Iris pigment epithelial cell (primary cell): ENCODE measurements at places on chromosomes 6 and 20.
A peak's percentile ranks its signal among the peaks of the same experiment; 100 is the strongest.

GRCh38 chr6:6622501-6622900 is 34.0 kb downstream of the LY86 start:
- DNase-seq: no peak

DNA sequence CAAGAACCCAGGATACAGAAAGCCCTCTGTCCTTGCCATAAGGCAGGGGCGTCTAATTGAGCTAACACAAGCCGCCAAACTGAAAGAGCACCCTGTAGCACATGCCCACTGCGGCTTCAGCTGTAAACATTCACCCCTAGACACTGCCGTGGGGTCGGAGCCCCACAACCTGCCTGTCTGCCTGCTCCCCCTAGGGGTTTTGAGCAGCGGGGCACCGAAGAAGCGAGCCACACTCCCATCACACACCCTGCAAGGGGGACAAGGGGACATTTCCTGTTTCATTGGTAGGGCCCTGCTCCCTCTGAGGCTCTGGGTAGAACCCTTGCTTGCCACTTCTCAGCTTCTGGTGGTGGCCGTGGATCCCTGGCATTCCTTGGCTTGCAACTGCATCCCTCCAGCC is 45.2 kb upstream of the BCLAF1 start:
- DNase-seq: no peak

DNA sequence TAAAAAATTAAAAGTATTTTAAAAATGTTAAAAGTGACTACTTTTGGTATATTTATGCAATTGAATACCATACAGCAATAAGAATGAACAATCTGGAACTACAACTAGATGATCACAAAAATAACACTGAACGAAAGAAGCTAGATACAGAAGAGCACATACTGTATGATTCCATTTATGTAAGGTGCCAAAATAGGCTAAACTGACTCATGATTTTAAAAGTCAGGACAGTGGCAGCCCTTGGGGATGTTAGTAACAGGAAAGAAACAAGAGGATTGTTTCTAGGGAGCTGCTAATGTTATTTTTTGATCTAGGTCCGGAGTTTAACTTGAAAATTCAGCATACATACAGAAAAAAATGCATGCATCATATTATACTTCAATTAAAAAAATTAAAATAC is 42.3 kb downstream of the KIF13A start:
- peak; percentile 50 for DNase-seq

DNA sequence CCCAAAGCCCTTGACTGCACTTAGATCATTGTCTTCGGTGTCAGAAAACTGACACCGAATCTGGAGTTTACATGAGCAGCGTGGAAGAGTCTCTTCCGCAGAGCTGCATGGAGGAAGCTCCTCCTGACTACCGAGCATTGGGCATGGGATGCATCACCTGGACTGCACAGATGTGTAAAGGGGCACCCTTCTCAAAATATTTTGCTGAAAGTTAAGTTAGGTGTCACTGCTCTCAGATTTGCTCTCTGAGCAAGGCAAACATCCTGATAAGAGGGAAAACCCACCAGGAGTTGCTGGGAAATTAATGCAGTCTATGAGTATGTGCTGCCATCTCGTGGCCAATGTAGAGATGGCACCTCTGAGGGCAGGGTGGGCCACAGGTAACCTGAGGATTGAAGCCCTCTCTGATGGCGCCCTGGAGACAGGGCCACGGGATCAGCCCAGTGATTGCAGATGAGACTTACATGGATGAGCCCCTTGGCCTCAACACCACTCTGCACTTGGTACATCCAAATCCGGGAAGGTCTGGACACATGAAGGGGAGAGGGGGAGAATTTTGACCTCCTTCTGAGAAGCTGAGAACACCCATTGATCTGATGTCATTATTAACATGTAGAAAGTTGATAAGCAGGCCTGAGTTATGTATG is 129.9 kb downstream of the LPA start:
- peak; percentile 25 for DNase-seq

DNA sequence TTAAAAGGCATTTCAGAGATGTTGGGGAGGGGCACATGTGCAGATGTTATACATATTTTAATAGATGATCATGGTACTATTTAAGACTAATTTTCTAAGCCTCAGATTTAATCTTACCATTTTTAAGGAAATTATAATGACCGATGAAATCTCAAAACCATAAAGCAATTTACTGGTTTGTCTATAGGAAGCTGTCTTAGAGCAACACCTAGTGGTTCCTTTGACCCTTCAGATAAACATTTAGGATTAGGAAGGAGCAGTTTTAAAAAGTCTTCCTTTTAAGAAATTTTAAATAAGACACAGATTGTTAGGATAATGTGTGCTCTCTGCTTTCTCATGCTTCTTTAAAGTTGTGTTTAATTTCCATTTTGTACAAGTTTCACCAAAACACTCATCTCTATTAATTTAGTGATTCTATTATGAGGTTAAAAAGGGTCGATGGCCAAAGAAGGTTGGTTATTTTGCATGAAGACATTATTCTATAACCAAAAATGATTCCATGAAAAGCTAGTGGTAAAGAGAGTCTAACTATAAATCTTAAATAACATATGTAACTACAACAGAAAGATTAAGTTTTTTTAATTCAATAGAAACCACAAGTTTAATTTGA is 376.4 kb downstream of the HACE1 start:
- peak; percentile 34 for DNase-seq

DNA sequence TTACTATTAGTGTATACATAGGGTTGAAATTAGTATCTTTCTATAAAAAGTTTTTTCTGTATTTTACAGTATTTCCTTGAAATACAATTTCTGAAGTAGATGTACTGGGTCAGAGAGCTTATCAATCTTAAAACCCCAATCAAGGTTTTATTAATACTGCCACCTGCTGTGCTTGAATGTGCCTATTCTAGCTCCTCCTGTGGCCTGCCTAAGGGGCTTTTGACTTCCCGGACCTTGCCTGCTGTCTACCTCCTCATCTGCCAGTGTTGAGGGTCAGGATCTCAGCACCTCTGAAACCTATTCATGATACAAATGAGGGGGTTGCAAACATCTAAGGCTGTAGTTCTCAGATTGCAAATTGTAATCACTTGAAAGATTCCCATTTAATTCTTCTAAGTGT is 9.2 kb downstream of the PACRG start:
- no peak for DNase-seq

DNA sequence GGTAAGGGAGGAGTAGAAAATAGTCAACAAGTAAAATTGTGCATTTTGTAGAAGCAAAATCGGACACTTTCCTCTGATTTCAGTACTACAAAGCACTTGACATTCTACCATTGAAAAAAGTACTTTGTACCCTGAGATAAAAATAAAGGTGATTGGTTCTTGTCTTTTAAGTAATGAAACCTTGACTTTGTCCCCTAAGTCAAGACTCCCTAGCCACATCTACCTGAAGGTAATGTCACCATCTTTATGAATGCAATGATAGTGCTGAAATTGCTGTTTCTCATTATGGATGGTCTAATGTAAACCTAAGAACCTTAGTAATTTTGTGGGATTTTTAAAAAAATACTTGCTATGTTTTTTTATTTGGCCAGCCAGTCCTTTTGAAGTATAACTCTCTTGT is 2.4 kb upstream of the MAN1A1 start:
- no peak for DNase-seq

DNA sequence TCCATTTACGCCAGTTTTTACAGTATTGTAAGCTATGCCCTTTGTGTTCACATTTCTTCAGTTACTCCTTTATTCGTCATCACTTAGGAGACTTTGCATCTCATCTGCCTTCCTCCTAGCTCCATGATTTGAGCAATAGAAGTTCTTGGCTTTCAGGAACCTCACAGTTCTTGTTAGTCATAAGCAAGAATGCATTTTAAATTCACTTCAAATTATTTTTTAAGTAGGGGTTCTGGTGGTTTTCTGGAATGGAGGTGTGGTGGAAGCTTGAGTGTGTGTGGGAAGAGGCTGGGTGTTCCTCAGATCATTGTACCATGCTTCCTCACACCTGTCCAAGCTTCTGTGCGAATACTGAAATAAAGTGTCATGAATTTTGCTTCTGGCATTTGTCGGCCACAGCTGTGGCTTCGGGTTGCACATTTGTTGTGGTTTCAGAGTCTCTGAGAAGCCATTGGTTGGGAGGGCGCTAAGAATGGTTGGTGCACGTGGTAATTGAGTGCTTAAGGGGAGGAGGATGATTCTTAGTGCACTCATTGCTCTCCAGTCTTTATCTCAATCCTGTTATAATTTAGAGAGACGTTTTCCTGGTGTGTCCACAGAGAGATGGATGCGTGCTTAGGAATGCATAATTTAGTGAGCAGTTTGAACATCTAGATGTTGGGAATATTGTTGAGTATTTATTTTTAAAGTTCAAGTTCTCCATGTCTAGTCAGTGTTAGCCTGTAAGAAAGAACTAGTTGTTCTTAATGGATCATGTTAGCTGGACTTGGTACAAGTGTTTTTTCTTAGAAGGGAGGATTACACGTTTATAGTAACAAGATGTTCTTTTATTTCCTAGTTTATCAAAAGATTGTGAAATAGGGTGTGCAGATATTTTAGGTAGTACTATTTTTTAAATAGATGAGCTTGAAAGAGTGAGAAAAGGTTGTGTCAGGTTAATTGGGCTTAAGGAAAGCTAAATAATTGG is 31.9 kb downstream of the FOXO3 start:
- DNase-seq: peak; percentile 89

GRCh38 chr20:22569353-22569752 is 15.0 kb downstream of the FOXA2 start:
- no peak for DNase-seq

DNA sequence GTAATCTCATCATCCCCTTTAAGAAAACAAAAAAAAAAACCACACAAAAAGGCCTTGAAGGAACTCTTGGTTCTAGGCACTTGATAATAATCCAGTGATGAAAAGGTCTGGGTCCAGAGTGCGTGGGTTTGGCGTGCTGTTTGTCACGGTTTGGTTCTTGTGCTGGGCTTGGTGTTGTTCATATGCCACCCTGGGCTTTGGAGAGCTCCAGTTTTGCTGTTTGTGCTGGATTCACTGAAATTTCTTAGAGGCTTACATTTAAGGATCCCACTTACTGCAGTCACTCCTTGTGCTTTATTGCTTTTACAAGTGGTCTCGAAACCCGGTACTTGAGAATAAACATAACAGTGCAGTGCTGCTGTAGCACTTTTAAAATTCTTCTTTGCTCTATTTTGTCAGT is 68.8 kb upstream of the XRN2 start:
- no peak for DNase-seq

DNA sequence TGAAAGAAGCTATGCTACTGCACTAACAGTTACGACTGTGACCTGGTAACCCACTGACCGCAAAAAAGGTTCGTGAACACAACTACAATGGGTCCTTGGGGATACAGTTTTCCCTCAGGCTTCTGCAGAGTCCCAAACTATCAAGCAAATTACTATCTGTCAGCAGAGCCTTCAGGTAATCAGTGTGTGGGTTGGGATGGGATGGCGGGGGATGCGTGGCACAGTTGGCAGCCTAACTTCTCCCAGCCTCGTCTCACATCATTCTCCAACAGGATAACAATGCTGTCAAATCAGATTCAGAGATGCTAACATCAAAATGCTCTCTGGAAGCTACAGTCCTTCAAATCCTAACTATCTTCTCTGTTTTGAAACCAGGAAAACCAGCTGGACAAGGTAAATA is 102.3 kb downstream of the EPM2A start:
- no peak for DNase-seq

- DNase-seq: no peak
Measured at GRCh38 chr20:49824206-49824605, 11.6 kb downstream of the SLC9A8 start.

DNA sequence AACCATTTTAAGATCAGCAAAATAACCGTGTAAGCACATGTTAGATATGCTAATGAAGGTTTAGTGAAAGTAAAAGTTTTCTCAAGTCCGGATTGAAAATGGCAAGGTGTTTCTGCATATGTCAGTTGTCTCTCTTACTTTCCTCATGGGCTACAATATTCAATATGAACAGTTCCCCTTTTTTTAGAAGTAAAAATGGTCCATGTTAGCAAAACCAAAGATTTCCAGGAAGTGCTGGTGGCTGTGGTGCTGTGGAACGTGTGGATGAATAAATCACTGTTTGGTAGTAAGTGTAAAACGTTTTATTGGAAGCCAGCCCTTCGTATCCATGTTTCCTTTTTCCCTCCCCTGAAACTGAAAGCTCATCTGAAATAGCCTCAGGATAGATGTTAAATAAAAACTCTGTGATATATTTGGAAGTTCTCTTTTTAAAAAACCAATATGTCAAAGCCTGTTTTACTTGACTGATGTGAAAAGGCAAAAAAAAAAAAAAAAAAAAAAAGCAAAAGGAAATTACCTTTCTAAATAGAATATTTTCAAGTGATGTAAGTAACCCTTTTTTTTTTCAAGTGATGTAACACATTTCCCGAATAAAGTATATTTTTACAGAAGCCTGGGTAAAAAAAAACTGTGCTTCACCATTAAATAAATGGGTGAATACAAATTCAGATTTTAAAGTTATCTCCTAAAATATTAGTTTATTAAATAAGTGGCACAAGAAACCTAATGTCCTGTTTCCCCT is 41.9 kb downstream of the PLEKHG1 start:
- DNase-seq: no peak

DNA sequence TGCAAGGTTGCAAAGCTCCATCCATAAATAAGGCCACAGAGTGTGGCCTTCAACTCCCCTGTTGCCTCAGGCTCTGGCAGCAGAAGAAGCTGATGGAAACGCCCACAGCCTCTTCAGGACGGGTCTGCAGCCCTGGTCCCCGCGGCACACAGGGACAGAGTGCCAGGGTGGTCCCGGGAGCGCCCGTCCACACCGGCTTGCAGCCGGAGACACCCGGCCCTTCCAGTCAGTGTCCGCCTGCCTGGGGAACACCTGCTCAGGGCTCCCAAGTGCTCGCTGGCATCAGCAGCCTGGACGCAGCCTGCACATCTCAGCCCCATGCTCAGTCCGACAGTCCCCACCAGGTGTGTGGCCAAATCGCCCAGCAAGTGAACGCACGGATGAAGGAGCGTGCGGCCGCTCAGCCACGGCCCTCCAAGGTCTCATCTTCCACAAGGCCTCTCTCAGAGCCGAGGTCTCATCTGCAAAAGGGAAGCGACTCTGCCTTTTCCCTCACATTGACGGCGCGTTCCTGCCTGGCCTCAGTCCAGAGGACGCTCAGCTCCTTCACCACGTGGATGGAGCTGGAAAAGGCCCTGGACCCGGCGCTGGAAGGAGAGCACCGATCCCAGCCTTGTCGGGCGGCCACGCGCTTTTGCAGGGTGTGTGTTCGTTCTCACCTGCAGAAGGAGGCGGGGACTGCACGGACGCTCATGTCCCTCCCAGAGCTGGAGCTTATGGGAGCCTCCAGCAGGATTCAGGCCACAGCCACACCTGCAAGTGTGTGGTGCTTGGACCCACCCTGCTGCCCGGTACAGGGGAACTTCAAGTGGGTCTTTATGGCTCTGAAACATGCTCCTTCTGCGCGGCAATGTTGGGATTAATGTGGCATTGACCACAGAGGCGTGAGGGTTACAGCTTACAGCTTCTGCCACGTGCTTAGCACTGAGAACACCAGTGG is 180.4 kb downstream of the DLL1 start:
- no peak for DNase-seq

- DNase-seq: peak; percentile 27
Measured at GRCh38 chr6:24154121-24154520, 28.1 kb downstream of the NRSN1 start.
